ENCODE measurements at places on chromosomes 12 and 14.

- no peak for DNase-seq
Measured at GRCh38 chr14:104882991-104883660, 18.1 kb downstream of the CEP170B start.

DNA sequence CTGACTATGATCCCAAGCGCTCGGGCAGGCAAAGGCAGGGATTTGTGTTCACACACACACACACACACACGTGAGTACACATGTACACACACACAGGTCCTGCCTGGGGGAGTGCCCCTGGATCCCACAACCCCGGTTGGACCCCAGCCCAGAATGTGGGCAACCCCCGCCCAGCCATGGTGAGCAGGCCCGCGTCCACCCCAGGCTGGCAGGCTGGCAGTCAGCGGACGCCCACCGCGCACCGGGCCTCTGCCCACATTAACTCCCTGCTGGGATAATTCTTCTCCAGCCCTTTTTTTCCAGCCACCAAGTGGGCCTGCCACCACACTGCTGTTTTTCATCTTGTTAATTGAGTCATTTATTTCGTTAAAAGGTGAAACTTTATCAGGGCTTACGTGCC is 256.2 kb downstream of the BCL11B start:
- DNase-seq, result no peak

DNA sequence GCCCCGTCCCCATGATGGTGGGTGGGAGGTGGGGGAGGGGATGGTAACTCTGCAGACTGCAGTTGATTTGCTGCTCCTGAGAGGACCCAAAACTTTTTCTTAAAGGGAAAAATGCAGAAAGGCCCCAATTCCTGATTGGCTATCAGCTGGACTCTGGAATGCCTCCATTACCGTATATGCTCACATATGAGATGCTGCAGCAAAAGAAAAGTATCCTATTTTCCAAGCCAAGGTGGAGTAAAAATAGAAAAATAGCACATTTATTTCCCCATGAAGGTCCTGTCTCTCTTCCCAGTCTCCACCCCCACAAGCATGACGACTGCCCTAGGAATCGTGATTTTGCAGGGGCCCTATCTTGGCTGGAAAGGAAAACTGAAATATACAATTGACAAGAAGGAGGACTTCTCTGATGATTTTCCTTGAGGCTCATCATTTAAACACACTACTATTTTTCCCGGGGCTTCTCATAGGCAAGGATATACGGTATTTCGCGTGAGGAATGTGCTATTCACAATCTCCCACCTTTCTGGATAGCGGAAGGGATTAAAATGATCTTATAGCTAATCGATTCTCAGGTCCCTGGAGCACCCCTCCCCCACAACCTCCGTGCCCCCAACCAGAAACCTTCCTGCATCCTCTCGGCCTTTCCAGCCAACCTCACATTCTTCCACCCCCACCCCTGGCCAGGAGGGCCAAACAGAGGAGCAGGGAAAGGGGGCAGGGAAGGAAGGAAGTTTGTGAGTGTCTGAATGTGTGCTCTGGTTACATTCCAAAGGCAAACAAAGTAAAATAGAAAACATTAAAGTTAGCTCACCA is 138.9 kb upstream of the CCND2 start:
- DNase-seq, result no peak

GRCh38 chr12:89856431-89856830 is 147.8 kb upstream of the ATP2B1 start:
- no peak for DNase-seq

DNA sequence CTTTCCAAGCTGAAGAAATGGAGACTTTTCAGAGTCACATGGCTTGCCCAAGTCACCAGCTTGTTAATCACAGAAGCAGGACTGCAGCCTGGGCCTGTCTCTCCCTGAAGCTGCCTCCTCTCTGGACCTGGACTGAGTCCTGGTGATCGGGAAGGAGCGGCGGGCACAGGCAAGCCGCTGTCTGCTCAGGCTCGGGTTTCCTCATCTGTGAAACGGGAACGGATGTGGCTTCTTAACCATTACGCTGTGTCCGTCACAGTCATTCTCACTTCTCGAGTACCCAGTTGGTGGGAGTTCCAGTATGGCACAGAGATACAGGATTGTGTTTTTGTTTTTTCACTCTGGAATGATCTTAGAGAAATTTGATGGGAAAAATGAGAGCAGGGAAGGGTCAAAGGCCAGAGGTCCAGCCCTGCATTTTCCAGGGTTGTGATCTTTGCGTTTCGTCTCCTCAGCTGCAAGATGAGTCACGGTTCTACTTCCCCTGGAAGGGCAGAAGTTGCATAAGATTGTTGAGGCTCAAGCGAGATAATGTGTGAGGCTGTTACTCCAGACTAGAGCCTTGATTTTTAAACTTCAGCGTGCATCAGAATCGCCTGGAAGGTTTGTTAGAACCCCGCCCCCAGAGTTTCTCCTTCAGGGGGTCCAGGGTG is 7.6 kb upstream of the LRTM2 start:
- no peak for DNase-seq

- no peak for DNase-seq
Measured at GRCh38 chr12:26845057-26845666, 12.2 kb upstream of the ITPR2 start.

- no peak for DNase-seq
Measured at GRCh38 chr12:68864604-68865003, 56.6 kb downstream of the MDM2 start.

GRCh38 chr14:77051116-77051515 is 22.6 kb upstream of the IRF2BPL start:
- DNase-seq, result no peak

DNA sequence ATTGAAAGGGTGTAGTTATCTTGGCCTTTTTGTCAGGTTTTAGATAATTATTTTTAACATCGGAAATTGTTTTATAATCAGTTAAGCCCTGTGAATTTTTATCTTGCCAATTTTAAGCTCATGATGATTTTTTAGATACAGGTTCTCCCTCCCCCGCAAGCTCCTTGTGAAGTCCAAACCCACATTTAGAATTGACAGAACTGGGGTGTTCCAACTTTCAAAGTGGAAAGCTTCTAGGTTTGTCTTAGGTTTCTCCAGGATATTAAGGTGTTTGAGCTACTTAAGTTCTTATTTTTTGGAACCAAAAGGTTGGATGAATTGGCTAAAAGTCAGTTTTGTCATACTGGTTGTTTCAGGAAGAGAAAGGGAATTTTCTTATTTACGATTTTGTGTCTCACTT is 49.1 kb downstream of the ATP2A2 start:
- DNase-seq, result no peak

GRCh38 chr12:132253698-132254480 is 75.5 kb downstream of the GALNT9 start:
- DNase-seq, result no peak

GRCh38 chr12:132488127-132489077 is 1.5 kb upstream of the FBRSL1 start:
- DNase-seq, result no peak

GRCh38 chr12:105429511-105429910 is 99.0 kb downstream of the C12orf75 start:
- no peak for DNase-seq

DNA sequence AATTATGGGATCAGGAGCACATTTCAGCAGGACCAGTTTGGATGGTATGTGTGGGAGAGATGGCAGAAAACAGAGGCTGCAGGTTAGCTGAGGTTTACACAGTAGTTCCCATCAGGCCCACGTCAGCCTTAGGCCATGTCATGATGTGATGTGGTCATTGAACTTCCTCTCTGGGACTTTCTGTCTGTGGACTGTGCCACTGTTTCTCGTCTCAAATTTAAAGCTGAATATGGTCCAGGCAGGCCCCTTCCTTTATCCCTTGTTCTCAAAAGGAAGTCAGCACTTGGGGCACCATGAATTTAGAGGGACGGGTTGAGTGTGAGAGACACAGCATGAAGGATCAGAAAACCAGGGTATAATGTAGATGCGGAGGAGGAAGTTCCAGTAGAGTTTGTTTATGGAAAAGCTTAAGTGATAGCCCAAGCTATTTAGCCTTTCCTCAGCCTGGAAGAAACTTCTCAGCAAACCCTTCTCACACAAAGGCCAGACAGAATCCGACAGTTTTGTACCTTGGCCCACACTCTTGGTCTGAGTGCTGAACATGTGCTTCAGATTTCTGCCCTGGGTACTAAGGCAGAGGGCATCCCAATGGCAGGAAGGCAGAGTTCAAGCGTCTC is 3.6 kb upstream of the IGFBP6 start:
- DNase-seq, result no peak

DNA sequence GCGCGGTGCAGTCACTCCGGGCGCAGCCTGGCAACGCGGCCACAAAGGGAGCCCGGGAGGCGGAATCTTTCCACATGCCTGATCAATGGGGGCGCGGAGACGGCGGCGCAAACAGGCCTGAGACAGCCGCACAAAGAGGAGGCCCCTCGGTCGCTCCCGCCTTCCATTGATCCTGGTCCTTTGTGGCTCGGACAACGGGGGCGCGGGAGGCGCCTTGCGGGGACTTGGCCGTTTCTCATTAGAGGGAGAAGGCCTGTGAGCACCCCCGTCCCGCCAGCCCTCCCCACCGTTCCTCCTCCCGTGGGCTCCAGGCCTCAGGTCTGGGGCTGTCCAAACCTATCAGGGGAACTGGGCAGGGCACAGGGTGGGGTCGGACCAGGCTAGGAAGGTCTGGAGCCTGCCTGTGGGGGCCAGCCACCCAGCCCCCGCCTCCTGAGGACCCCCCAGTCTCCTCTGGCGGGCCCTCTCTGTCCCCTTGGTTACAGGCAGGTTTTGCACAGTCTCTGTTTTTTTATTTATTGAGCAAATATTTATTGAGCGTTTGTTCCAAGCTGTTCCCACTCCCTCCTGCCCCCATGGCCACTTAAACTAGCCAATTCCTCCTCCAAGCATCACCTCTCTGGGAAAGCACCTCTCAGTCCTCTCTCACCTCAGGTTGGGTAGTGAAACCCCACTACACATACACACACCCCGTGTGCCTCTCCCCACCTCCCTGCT is 29.0 kb upstream of the MSI1 start:
- DNase-seq, result no peak

- no peak for DNase-seq
Measured at GRCh38 chr14:77311217-77311616, 9.5 kb downstream of the POMT2 start.

GRCh38 chr12:12272869-12273268 is 6.0 kb upstream of the LRP6 start:
- DNase-seq, result no peak

DNA sequence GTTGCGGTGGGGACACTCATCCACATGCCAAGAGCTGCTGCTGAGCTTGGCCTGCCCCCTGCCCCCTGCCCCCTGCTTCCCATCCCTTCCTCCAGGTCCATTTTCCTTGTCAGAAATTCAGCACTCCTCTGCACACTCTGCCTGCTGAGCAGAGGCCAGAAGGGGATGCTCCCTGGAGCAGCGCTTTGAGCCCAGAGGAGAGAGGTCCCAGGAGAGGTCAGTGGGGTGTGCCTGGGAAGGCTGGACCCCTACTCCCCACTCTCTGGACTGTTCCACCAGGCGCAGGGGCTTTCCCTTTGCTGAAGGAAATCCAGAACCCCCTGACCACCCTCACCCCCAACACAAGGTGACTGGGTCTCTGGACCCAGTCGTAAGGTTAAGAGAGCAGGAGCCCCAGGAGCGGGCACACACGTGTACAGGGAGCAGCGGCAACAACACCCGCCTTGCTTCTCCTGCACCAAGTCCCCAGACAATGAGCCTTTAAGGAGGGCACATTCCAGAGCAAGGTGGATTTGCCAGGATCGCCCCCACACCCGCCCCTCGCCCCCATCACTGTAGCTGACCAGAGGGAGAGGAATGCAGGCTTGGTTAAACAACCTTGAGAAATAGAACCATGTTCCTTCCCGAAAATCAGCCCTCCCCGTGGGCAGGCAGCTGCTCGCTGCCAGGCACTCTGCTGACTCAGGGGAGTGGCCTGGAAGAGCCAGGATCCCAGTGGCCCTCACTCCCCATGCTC is 30.7 kb downstream of the ISCA2 start:
- no peak for DNase-seq

GRCh38 chr12:78406828-78407227 is 457.7 kb upstream of the SYT1 start:
- DNase-seq, result no peak

- DNase-seq, result no peak
Measured at GRCh38 chr12:15688838-15689625, 100.2 kb downstream of the EPS8 start.

DNA sequence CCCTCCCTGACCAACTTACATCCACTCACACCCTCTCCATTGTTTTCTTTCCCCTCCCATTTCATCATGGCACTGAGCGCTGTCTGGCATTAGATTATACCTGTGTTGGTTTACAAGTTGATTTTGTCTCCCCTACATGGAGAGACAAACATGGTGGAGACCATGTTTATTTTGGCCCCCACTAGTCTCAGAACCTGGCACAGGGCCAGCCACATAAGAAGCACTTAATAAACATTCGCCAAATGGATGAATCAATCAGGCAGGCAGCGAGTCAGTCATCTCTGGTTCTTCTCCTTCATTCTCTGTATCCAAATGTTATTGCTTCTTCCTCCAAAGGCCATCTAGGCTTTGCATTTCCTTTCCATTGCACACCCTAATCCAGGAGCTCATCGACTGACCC is 177.4 kb downstream of the DPF3 start:
- no peak for DNase-seq

DNA sequence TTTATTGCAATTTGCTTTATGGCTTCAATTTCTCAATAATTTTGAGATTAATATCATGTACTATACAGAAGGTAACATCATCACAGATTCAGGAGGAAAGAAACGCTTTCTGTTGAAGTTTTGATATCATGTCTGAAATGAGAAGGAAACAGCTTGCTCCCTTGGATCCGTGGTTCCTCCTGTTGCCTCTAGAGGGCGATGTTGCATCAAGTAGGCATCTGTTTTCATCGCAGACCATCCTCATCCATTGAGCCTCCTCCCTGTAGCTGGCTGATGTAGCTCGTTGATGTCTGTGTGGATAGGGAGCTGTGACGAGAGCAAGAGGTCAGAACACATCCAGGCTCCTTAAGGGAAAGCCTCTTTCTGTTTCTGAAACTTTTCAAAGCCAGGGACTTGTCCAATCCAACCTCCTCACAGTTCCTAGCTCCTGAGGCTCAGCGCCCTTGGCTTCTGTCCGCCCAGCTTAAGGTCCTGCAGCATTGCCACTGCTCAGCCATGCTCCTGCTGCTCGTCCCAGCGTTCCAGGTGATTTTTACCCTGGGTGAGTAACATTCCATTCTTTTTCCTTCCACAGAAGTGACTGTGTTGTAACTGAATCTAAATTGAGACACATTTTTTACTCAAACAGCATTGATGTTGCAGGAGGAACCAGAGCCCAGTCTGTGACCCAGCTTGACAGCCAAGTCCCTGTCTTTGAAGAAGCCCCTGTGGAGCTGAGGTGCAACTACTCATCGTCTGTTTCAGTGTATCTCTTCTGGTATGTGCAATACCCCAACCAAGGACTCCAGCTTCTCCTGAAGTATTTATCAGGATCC is 304.8 kb upstream of the OR4E1 start:
- no peak for DNase-seq

DNA sequence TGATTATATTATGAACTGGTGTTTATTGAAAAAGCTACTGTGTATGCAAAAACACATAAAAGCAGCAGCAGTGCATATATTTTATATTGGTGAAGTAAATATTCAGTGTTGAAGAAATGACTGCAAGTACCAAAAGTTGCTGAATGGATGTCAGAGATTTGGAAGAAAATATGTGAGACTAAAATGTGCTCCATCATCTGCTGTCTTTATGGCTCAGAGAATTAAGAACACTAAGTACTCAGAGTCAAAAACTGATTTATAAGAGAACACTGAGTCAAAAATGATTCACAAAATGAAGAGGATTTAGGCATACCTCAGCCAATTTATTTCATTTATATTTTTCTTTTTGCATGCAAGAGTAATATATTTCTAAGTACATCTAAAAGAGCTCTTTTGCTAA is 86.3 kb upstream of the PDZRN4 start:
- no peak for DNase-seq

GRCh38 chr12:6458281-6459003 is 6.6 kb downstream of the TAPBPL start:
- no peak for DNase-seq

Data from T1000 (cell line).